ENCODE measurements at places on chromosomes 6 and 20. TPM values are rescaled to one million over a fixed set of nuclear protein-coding genes. Genes with fewer than 3 reads are reported as not detected.

RSPO3 gene
- total RNA-seq: 4.1 TPM

SLC35D3 gene
- not detected for total RNA-seq

DNA sequence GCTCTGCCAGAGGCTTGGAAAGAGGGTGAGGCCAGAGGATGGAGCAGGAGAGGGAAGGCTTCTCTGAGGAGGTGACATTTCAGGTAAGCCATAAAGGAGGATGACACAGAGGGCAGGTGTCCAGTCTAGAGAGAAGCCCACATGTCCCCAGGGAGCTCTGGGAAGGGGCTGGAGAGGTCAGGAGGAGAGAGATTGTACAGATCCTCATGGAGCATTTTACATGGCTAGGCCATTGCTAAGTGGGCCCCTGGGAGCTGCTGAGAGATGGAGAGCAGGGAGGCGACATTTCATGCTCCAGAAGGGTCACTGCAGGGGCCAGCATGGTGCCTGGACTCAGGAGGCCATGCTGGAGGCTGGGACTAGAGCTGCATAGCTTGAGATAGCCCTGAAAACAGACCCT lies 124.5 kb downstream of the TOX2 start:
- peak; percentile 29 for DNase-seq

GRCh38 chr20:51660672-51661608 lies 107.2 kb downstream of the ATP9A start:
- DNase-seq: no peak

DNA sequence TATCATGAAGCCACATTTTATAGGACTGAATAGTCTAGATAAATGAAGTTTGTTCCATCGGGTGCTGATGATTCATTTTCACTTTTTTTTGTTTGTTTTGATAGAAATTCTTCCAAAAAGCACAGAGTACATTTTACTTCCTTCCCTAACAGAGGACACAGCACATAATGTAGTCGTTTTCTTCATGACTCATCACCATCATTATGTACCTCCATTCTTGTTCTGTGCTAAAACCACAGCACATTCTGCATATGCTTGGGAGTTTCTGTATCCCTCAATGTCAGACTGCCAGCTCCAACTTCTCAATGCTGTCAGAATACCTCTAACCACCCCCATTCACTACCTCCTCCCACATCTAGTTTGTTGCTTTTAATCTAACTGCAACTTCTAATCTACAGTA lies 1004.9 kb upstream of the ADGRB3 start:
- DNase-seq: no peak

GRCh38 chr6:111379831-111380230 lies 103.2 kb downstream of the REV3L start:
- DNase-seq: no peak

DNA sequence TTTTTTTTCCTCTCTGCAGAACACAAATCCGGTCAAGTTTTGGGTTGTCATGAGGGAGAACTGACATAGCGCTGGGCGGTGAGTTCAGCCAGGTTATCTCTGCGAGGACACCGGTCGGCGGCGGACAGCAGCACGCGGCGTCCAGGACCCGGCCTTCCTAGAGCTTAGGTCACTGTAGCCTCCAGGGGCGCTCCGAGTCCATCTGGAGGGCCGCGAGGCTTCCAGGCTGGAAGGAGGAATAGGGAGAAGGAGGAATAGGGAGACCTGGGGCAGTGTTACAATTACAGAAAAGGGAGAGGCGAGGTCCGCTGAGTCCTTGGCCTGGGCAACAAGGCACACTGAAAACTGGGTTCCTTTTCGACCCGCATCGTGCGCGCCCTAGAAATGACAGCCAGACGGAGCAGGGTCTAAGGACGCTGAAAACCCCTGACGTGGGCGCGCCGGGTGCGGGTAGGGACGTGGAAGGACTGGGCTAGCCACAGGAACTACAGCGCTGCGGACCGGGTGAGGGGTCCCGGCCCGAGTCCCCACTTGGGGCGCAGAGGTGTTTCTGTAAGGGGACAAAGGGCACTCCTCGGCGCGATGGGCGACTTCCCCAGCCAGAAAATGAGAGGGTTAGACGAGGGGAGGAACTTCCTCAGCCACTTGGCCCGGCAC lies 536 bp upstream of the FNDC1 start:
- DNase-seq: peak; percentile 48

- no peak for DNase-seq
Observed at GRCh38 chr6:8958894-8959511, 523.7 kb upstream of the SLC35B3 start.

DNA sequence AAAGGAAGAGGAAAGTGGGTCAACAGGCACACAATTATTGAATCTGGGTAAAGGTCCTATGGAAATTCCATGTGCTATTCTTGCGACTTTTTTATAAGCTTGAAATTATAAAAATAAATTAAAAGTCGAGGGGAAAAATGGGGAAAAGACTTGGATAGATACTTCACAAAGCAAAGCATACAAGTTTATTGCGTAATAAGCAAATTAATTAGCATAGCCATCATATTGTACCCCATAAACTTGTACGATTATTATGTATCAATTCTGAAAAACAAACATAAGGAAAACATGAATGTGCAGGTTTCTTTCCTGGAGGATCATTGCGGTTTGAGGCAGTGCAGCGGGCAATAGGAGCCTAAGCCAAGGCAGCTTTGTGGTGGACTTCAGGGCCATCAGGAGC lies 351.6 kb upstream of the NOX3 start:
- no peak for DNase-seq

- peak; percentile 57 for DNase-seq
Observed at GRCh38 chr6:52663120-52663935, 7.6 kb upstream of the TMEM14A start.

DNA sequence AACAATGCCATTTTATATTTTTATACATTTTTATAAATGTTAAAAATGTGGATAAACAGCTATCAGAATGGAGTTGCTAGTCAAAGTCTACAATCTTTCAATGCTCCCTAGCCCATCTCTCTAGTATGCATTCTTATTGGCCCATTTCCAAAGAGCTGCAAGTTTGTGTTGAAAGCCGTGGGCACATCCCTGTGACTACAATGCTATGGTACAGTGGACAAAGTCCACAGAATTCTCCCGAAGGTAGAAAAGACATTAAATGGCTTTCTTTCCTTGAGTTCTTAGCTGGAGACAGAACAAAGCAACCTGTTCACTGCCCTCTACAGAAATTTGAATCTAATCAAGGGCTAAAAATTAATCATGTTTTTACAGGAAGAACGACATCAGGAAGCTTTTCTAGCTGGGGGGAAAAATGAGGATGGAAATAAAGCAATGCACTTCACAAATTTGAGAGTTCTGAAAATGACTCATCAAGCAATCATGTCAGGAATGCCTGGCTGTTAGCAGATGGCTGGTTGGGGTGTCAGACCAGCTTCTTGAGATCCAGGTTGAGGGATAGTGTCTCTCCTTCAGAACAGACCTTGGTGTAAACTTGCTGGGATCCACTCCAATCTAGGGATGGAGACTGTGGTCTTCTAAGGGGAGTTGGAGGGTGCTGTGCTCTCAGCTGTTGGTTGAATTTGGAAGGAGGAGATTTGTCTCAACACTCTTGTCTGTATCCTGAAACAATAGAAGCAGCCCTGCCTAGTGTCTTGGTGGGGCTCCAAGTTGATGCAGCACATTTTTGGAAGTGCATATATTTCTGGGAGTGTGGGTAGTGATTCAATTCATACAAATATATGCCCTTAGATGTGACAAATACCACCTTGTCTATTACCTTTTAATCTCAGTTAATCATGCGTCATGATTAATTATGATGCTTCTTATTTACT lies 143.4 kb upstream of the PHACTR1 start:
- no peak for DNase-seq

GRCh38 chr20:5675103-5676091 lies 74.8 kb upstream of the SHLD1 start:
- DNase-seq: no peak

Measured in ureter (tissue), 1 donor.